ENCODE measurements at places on chromosomes 4 and X. TPM values are rescaled to one million over a fixed set of nuclear protein-coding genes. Genes with fewer than 3 reads are reported as not detected.
A peak's percentile ranks its signal among the peaks of the same experiment; 100 is the strongest.

DNA sequence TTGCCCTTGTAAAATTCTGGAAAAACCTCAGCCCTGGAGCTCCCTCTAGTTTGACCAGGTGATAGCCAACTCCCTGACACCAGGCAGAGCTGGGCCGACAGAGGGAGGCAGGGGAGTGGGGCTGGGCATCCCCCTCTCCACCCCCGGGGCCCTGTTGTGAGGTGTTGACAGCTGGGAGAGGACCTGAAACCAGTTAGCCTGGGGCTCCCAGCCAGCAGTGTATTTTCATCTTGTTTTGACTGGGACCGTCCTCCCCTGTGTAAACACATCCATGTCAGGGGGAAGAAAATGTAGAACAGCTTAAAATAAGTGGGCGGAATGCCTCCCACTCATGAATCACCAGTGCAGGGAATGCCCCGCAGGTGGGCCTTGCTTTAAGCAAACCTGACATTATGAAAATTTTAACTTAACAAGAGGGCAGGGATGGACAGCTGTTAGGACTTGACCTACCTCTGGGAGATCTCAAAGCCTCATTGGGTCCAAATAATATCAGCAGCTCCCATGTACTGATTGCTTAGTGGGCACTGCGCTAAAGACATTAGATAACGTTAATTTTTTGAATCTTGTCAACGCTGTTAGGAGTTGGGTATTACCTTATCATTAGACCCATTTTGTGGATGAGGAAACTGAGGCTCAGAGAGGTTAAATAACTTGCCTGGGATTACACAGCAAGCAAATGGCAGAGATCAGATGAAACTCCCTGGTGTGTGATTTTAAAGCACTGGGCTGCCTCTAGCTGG lies 45.9 kb downstream of the TSC22D3 start:
- peaks cover 4% of the 10 kb centered on the region for H3K4me1 ChIP-seq
- H3K27me3 ChIP-seq, result no peaks in the 10 kb centered on the region
- no peak overlapping the region for H3K4me3 ChIP-seq
- H3K27ac ChIP-seq, result peak overlapping the region; percentile 74
- DNase-seq, result peak; percentile 63
- no peaks in the 10 kb centered on the region for H3K36me3 ChIP-seq

DNA sequence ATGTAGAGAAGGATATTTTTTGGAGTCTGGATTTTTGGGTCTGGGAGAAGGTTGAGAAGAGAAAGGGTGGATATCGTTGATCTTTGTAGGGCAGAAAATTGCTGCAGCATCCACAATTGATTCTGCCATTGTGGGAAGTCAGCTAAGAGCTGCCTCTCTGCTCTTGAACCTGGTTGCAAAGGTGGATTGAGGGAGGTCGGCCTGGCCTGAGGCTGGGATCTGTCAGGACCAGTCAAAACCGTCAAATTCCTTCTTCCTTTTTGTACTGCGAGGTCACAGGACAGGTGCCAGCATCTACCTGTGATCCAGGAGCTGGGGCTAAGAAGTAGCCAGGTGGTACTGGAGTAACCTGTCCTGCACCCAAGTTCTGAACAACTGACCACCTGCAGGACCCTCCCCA lies 93.7 kb downstream of the SHOX start:
- H3K27me3 ChIP-seq, result no peaks in the 10 kb centered on the region
- H3K36me3 ChIP-seq, result no peaks in the 10 kb centered on the region
- no peak overlapping the region for H3K4me3 ChIP-seq
- H3K27ac ChIP-seq, result no peak overlapping the region
- H3K4me1 ChIP-seq, result no peaks in the 10 kb centered on the region
- no peak for DNase-seq

DNA sequence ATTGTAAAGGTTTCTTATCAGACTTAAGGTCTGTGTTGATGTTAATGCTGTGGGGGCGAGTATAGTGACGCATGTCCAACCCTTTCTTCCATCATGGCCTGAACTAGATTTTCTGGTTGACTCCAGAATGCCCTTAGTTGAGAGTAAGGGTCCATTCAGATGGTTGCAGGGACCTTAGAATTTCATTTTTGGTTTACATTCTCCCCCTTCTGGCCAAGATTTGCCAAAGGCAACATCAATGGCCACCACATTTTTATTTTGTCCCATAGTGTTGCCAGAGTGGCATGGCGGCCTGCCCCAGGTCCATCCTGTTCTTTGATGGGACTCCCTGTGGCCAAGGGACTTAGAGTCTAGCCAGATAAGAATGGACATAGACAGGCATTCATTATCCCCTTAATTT lies 368.5 kb downstream of the GPM6A start:
- no peak for DNase-seq
- H3K4me3 ChIP-seq, result no peak overlapping the region
- H3K27ac ChIP-seq, result no peak overlapping the region

DNA sequence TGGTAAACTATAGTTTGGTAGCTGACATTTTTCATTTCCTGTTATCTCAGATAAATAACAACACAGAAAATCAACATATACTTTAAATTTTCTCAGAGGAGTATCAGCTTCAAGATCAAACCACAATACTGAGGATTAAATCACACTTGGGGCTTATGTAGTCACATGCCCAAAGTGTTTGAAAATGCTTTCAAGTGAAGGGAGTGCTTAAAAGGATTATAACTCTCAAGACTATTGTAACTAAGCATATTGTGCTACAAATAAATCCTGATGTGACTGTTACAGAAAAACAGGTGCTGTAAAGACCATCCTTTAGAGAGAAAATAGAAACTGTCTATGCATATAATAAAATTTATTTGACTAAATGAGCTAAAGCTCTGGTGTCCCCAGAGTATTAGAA lies 887.6 kb downstream of the ADGRL3 start:
- H3K4me1 ChIP-seq, result no peaks in the 10 kb centered on the region
- no peak overlapping the region for H3K27ac ChIP-seq
- no peaks in the 10 kb centered on the region for H3K36me3 ChIP-seq
- no peak overlapping the region for H3K4me3 ChIP-seq

Gene ENPEP
- total RNA-seq, result 5.9 TPM

Gene PDCL2
- total RNA-seq, result not detected

Gene KLKB1
- total RNA-seq, result not detected

DNA sequence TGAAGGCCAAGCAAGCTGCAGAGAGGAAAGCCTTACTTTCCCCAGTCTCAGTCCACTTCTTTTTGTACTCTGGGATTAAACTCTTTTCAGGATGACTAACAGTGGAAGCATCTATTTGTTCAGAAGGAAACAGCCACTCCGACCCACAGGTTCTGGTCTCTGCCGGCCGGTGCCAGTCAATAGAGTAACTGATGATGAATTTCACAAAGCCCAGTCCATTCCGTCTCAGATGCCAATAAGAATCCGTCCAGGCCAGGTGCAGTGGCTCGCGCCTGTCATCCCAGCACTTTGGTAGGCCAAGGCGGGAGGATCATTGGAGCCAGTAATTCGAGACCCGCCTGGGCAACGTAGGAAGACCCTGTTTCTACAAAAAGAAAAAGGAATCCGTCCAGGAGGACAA lies 58.5 kb upstream of the HELT start:
- no peak for DNase-seq
- no peaks in the 10 kb centered on the region for H3K27me3 ChIP-seq
- no peaks in the 10 kb centered on the region for H3K4me1 ChIP-seq
- H3K4me3 ChIP-seq, result no peak overlapping the region
- H3K36me3 ChIP-seq, result no peaks in the 10 kb centered on the region

- no peaks in the 10 kb centered on the region for H3K4me1 ChIP-seq
- no peaks in the 10 kb centered on the region for H3K27me3 ChIP-seq
- no peak for DNase-seq
- no peak overlapping the region for H3K4me3 ChIP-seq
Observed at GRCh38 chrX:11066812-11067211, 44.3 kb upstream of the HCCS start.

DNA sequence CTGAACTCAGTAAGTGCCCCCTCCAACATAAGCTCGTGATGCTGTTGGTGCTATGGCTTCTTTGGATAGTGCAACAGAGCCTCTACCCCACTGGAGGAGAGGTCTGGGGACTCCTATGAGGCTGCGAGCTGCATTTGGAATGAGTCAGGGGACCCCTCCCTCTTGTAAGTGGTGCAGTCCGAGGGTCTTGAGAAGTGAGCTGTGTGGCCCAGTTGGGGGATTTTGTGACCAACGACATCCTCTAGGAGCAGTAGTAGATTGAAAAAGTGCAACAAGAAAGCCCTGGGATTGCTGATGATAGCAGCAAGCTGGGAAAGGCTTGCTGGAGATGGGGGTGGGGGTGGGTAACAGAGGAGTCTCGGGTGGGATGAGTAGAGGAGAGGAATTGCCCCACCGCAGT lies 3.1 kb downstream of the FRMPD3 start:
- no peak overlapping the region for H3K27ac ChIP-seq
- no peaks in the 10 kb centered on the region for H3K4me1 ChIP-seq
- no peak for DNase-seq
- no peaks in the 10 kb centered on the region for H3K27me3 ChIP-seq

GRCh38 chr4:132770776-132771175 lies 378.3 kb upstream of the PCDH10 start:
- H3K36me3 ChIP-seq, result no peaks in the 10 kb centered on the region
- no peak overlapping the region for H3K4me3 ChIP-seq
- no peaks in the 10 kb centered on the region for H3K27me3 ChIP-seq
- no peaks in the 10 kb centered on the region for H3K4me1 ChIP-seq
- H3K27ac ChIP-seq, result no peak overlapping the region

GRCh38 chrX:111581086-111581485 lies 69.6 kb downstream of the SERTM2 start:
- no peaks in the 10 kb centered on the region for H3K27me3 ChIP-seq
- no peak overlapping the region for H3K4me3 ChIP-seq
- no peaks in the 10 kb centered on the region for H3K36me3 ChIP-seq
- no peak for DNase-seq
- H3K4me1 ChIP-seq, result no peaks in the 10 kb centered on the region

Gene MAGEA1
- total RNA-seq, result not detected

Measured in uterus (tissue), 4 donors.